CD8-positive, alpha-beta memory T cell (primary cell): ENCODE measurements at places on chromosomes 13 and 19.
A peak's percentile ranks its signal among the peaks of the same experiment; 100 is the strongest.

- DNase-seq, result no peak
Measured at GRCh38 chr19:15330801-15331418, 1.4 kb downstream of the BRD4 start.

- peak; percentile 54 for DNase-seq
Measured at GRCh38 chr13:40664350-40665125, 1.9 kb downstream of the FOXO1 start.

- DNase-seq, result no peak
Measured at GRCh38 chr13:54949735-54950134, 1921.1 kb downstream of the OLFM4 start.

DNA sequence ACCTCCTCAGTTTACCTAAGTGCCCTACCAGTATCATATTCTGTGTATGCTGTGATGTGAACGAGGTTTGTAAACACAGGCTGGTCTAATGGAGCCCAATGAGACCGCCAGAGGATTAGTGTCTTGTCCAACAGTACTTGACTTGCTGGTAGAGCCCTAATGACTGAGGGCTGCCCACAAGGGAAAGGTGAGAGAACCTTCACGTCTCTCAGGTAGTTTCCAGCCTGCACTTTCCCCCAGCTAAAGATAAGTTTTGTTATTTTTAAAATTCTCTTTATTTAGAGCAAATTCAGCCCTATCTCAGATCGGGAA, 498 bp upstream of the RBM26 start:
- no peak for DNase-seq

DNA sequence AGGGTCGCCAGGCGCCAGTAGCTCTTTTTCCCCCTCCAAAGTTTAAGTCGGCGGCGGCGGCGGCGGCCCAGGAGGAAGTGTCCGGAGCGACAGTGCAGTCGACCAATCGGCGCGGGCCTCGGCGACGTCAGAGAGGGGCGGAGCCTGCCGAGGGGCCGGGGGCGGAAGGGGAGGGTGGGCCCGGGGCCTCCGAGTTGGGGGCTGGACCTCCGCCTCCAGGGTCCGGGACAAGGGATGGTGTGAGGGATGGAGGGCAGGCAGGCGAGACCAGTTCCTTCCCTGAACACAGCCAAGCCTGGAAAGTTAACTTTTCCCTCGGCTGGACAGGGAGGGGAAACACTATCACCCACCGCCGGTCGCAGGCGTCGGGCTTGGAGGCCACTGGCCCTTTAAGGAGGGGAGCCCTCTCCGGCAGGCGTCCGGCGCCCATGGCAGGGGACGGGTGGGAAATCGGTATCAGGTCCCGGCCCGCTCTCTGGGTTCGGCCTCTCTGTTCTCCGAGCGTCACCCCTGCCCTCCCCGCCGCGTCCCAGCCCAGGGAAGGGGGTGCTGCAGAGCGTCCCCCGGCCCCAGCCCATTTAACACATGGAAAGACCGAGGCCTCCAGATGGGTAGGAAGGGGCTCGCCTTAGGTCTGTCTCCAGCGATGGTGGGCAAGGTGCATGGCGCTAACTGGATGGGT, at the start of gene PRKD2:
PRKD2 (minus strand) TSS at position 81 of the 682 bp plus-strand sequence. CDS start 744 bp downstream, outside the sequence.
- DNase-seq, result peak; percentile 80

GRCh38 chr13:40283666-40284065, 382.8 kb downstream of the FOXO1 start:
- no peak for DNase-seq

- DNase-seq, result no peak
Measured at GRCh38 chr13:51923983-51924539, 62.3 kb downstream of the CCDC70 start.

DNA sequence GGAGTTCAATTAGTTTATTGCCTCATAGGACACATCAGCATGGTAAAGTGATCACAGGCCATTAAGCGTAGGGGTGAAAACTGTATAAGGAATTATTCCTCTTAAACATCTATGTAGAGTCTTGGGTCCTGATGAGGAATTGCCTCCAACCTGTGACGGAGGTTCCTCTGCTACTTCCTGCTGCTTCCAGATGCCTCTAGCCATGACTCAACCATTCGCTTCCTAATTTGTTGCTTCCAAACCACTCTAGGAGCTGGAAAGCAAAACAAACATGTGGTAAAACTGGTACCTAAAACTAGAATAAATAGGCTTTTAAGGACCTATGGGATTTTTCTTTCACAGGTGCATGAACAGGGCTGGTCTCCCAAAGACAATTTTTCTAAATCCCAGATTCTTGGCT, 253.8 kb downstream of the KLF12 start:
- DNase-seq, result no peak

GRCh38 chr13:49638030-49638743, 9.9 kb downstream of the ARL11 start:
- no peak for DNase-seq

- DNase-seq, result no peak
Measured at GRCh38 chr13:60758637-60759036, 361.6 kb downstream of the TDRD3 start.

- DNase-seq, result no peak
Measured at GRCh38 chr13:30690282-30691188, 44.8 kb upstream of the ALOX5AP start.

DNA sequence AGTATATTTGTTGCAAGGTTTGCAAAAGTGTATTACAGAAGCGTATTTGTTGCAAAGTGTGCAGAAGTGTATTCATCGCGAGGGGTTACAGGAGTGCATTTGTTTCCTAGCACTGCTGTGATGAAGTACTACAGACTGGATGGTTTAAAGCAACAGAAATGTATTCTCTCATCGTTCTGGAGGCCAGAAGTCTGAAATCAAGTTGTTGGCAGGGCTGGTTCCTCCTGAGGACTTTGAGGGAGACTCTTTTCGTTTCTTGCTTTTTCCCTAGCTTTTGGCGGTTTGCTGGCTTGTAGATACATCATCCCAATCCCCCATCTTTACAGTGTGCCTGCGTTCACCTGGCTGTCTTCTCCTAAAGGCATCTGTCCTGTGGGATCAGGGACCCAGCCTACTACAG, 127.9 kb upstream of the USP29 start:
- no peak for DNase-seq

- no peak for DNase-seq
Measured at GRCh38 chr19:30760014-30760413, 387.8 kb downstream of the ZNF536 start.

DNA sequence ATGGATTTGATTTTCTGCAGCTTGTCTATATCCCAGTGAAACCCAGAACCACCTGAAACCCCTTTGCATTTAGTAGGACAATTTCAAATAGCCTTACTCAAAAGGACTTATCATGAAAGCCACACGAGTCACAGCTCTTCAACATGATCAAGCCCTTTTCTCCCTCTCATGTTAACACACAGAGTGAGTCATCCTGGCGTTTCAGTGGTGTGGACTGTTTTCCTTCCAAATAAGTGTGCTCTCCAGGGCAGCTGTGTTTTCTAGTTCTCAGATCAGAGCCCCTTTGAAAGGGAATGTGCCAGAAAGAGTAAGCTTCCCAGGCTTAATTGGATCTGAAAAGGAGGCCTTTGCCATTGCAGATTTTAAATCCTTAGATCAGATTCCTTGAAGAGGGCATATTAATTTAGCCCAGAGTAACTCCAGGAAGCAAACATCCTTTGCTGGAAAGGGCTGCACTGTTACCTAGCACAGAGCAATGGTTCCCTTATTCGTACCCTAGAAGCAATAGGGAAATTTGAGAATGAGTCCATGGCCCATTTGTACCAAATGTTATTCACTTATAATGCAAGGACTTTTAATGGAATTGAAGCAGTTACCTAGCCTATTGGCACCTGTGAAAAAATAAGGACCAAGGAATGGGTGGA, 51.3 kb downstream of the ERICH6B start:
- no peak for DNase-seq

DNA sequence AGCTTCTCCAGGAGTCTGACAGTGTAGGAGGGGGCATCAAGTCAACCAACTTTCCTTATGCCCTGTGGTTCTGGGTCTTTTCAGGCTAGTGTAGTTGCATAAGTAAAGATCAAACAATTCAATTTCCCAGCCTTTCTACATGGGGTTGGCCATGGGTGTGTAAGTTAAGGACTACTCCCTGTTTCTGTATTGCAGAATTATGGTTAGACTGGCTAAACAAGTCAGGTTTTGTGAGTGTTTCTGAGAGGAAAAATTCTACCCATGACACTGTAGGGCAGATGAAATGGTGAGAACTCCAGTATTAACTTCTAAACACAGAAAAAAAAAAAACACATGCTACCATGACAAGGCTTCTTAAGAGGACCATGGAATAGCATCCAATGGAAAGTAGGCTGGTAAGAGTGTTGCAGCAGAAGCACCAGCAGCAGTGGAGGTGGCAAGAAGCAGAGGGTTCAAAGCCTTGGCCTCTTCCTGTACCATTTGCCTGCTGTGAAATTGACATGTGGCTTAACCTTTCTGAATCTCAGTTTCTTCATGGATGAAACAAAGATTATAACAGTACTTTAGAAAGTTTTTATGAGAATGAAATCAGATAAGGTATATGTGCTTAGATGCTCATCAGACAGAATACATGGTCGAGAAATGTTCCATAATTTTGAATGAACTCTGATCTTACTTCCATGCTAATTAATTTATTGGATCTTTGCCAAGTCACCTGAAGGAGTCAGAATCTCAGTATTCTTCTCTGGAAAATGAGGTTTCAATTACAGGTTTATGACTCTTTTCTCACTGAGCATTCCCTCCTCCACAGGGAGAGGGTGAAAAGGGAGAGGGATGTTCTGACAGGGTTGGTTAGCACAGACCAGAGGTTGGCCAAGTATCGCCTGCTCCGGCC, 11.4 kb upstream of the SCEL start:
- no peak for DNase-seq

DNA sequence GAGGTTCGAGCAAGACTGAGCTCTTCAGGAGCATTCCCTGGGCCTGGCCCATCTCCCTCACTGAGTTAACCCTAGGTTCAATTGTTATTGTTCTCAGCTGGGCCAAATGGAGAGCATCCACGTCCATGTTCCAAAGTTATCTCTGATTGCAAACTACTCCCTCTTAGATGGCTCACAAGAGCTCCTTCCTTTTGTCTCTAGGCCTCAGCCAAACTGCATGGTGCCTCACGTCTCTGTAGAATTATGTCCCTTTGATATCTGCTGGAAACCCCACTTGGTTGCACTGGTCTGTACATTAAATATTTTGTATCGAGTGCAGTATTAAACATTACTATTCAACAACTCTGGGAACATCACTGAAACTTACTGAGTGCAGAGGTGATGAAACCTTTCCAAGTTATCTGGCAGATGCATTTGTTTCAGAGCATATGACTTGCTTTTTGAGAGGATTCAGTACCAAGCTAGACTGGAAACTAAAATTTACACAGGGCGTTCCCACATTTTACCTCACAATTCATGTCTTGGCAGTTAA, 38.1 kb downstream of the DOCK9 start:
- no peak for DNase-seq

GRCh38 chr19:4015705-4016402, 8.3 kb downstream of the PIAS4 start:
- DNase-seq, result no peak

- no peak for DNase-seq
Measured at GRCh38 chr19:35063940-35064818, 22.7 kb downstream of the HPN start.

DNA sequence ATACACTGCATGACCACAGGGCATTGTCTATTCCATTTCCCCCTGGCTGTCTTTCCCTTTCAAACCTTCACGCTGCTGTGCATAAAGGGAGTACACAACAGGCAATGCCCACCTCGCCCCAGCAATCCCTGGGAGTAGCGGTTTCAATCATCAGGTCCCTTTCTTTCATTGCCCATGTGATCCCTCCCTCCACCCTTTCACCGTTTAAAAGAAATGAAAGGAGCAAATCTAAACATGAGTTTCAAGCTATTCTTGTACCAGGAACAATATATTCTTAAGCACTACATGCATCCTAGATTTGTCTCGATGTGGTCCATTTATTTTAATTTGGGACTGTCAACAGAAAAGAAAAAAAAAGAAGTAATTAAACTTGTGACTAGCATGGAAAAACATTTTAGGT, 123.4 kb upstream of the ARGLU1 start:
- no peak for DNase-seq

DNA sequence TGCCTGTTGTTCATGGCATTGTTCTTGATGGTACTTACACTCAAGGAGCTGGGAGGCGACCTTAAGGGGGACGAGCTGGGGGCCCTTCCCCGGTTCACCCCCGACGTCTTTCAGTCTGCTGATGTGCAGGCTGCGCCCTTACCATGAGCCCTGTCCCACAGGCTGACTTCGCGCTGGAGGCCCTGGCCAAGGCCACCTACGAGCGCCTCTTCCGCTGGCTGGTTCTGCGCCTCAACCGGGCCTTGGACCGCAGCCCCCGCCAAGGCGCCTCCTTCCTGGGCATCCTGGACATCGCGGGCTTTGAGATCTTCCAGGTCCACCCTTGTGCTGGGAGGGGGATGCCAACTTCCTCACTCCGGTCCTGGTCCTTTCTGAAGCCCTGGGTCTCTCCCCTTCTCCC, 45.4 kb downstream of the MYH14 start:
- no peak for DNase-seq

GRCh38 chr13:31851216-31851615, 111.9 kb downstream of the RXFP2 start:
- DNase-seq, result no peak

DNA sequence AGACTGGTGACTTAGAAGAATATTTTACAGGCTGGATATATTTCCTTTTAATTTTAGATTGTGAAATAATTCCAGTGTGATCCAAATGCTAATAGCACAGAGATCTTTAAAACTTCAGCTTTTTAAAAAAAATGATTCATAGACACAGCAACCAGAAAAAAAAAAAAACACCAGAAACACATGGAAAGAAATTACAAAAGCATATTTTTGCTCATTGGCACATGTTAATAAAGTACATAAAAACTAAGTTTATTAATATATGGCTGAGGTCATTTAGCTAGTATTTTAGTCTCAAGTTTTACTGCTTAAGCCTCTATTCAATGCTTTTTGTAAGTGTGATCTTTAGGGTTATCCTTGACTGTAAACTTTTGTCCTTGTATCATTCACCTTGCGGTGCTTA, 577 bp downstream of the MYO16 start:
- DNase-seq, result no peak

DNA sequence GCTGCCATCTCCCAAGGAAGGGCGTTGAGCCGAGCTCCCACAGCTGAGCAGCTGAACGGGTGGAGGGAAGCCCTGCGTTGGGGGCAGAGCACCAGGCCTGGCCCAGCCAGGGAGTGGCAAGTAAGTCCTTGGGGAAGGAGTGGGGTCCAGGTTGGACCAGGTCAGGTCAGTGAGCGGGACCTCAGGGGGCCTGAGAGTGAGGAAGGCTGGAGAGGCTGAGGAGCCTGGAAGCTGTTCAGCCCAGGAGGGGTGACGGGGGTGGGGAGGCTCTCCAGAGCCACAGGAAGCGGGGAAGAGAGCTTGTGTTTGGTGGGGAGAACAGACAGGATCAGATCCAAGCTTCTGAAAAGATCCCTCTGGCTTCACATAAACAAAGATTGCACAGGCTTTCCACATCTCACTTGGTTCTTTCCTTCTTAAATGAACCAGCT, 55.4 kb upstream of the ATP12A start:
- DNase-seq, result no peak

DNA sequence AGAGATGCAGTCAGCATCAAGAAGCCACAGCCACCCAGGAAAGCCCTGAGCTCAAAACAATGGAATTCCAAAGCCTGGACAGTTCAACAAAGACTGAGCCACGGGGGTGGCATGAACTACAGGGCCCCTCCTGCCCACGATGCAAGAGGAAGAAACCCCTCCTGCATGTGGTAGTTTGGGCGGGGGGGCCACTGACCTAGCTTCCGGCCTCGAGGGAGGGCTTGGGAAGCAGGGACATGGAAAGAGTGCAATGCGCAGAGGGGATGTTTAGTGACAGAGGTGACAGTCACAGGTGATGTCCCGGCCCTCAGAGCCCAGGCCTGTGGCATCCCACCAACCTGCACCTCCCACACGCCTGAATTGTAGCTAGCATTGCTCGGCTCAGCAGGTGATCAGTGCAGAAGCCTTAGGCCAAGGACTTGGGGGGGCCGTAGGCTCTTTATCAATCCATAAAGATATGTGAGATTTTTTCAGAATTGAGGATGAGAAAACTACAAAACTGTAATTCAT, 318.8 kb downstream of the TEX29 start:
- no peak for DNase-seq
